ENCODE measurements at places on chromosomes 4 and X. TPM values are rescaled to one million over a fixed set of nuclear protein-coding genes. Genes with fewer than 3 reads are reported as not detected.

DNA sequence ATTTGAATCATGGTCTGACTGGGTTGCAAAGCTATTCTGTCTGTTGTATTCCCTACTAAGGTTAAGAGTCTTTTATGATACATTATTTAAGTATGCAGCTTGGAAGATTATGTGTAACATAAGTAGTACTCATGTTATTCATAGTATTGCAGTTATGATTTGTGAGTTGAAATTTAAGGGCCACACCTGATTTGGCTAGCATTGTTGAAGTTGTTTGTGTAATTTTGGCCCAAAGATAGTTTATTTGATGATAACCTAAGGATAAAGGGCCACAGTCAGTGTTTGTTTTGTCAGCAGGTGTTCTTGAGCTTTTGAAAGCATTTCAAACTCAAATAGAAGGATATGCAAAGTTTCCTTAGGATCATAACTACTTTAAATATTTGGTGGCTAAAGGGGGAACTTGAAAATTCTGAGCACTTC is 38.9 kb downstream of the NUDT9 start:
- H3K27ac ChIP-seq, result no peak overlapping the region
- H3K36me3 ChIP-seq, result peaks cover 20% of the 10 kb centered on the region
- no peaks in the 10 kb centered on the region for H3K4me1 ChIP-seq
- DNase-seq, result no peak
- no peak overlapping the region for H3K4me3 ChIP-seq
- no peaks in the 10 kb centered on the region for H3K27me3 ChIP-seq

DNA sequence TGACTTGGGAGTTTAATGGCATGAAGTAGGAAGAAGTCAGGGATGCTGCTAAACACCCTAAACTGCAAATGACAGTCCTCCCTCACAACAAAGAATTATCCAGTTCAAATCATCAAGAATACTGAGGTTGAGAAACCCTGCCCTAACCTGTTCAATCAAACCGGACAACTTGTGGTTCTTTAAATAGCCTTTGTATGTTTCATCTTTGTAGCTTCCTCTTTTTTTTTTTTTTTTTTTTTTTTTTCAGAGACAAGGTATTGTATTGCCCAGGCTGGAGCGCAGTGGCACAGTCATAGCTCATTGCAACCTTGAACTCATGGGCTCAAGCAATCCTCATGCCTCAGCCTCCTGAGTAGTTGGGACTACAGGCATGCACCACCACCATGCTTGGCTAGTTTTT is 52.5 kb upstream of the TTC29 start:
- no peak overlapping the region for H3K27ac ChIP-seq
- DNase-seq, result no peak
- H3K27me3 ChIP-seq, result peaks cover 8% of the 10 kb centered on the region
- H3K4me3 ChIP-seq, result no peak overlapping the region

DNA sequence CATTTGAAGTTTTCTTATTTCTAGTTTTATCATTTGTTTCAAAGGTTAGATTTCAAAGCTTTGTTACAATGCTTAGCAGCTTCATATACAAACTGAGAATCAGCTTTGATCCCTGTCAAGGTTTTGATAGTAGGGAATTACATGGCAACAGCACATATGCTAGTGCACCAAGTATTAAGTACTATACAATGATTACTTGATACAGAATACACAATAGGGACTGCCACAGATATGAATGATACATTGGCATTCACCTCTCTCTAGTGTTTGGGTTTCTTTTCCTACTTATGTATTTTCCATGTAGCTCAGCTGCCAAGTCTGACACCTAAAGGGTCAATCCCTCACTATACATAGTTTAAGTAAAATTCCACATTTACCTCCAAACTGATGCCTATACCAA is 344.0 kb downstream of the FAT4 start:
- H3K36me3 ChIP-seq, result no peaks in the 10 kb centered on the region
- H3K27ac ChIP-seq, result no peak overlapping the region
- no peaks in the 10 kb centered on the region for H3K4me1 ChIP-seq
- no peaks in the 10 kb centered on the region for H3K27me3 ChIP-seq
- H3K4me3 ChIP-seq, result no peak overlapping the region
- no peak for DNase-seq

Gene TMEM131L
- total RNA-seq, result 45.9 TPM

DNA sequence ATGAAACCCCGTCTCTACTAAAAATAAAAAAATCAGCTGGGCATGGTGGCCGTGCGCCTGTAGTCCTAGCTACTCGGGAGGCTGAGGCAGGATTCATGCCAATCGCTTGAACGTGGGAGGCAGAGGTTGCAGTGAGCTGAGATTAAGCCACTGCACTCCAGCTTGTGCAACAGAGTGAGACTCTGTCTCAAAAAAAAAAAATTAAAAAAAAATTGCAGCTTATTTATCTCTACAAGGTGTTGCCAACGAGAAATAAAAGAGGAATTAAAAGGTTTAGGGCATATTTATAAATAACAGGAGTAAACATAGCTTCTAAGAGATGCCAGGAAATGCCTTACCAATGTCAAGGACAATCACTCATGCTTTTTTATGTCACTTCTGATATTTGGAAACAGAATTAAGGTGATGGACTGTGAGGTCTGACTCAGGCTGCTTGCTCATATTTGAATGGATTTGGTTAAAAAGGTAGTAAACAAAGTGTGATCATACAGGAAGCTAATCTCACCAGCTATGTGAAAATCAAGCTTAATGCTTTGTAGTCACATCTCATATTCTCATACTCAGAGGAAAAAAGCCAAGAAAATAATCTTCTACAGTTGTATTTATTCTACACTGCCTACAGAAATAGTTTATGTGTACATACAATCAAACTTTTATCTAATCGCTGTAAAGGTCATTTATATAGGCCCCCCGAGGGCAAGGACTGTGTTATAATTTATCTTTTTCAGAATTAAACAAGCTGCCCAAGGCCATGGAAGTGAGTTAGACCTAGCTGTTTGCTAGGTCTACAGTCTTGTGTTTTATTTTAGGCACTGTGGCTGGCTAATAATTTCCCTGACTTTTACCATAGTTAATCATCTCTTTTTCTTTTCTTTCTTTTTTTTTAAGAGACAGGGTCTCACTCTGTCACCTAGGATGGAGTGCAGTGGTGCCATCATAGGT is 61.1 kb upstream of the RBMX start:
- H3K4me3 ChIP-seq, result no peak overlapping the region
- H3K27ac ChIP-seq, result no peak overlapping the region
- peaks cover 3% of the 10 kb centered on the region for H3K4me1 ChIP-seq
- DNase-seq, result no peak
- H3K27me3 ChIP-seq, result no peaks in the 10 kb centered on the region

DNA sequence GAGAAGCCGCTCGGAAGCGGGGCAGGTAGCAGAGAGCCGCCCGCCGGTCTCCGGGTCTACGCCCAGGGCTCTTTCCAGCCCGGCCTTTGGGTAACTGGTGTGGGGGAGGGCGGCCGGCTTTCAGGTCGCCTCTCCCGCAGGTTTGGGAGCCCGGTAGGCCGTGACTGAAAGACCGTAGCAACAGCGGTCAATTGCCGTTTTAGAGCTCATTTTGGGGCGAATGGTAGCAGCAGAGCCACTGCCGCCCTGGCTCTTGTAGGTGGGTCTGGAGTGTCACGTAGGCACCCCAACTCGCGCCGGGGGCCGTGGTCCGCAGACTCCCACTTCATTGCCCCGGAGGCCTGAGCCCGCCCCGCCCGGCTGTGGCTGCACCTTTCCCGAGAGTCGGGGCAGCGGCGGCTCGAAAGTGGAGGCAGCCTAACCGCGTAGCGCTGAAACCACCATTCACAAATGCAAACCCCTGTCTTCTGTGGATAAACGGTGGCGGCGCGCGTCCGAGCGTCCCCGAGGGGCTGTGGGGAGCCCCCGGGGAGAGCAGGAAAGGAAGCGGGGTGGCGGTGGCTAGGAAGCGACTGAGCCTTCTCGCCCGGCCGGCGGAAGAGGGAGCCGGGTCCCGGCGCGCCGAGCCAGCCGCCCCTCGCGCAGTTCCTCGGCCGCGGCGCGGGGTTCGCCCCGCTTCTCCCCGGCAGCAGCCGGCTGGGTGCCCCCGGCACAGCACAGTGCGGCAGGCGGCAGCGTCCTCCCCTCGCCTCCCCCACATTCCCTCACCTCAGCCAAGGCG is 2185.1 kb upstream of the TENM3 start:
- no peak overlapping the region for H3K27ac ChIP-seq
- H3K36me3 ChIP-seq, result no peaks in the 10 kb centered on the region
- DNase-seq, result peak; percentile 18
- H3K4me1 ChIP-seq, result peaks cover 7% of the 10 kb centered on the region

DNA sequence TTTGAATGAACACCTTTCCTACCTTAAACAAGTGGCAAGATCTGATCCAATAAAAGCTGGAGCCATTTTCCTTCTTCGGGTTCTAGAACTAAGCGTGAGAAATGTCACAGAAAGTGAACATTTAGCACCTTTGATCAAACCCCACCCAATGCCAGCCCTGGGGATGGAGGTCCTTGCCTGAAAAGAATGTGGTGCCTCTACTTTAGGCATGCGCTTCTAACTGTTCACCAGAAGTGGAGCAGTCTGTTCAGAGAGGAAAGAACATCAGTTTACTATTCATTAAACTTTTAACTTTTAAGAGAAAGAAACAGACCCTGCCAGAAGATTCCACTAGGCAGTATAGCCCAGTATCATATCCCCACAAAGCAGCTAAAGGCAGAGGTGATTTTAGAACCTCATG is 75.9 kb downstream of the INTS12 start:
- peaks cover 2% of the 10 kb centered on the region for H3K4me1 ChIP-seq
- H3K36me3 ChIP-seq, result no peaks in the 10 kb centered on the region
- H3K4me3 ChIP-seq, result no peak overlapping the region

Gene FGG
- total RNA-seq, result not detected

Gene KLHL4
- not detected for total RNA-seq

DNA sequence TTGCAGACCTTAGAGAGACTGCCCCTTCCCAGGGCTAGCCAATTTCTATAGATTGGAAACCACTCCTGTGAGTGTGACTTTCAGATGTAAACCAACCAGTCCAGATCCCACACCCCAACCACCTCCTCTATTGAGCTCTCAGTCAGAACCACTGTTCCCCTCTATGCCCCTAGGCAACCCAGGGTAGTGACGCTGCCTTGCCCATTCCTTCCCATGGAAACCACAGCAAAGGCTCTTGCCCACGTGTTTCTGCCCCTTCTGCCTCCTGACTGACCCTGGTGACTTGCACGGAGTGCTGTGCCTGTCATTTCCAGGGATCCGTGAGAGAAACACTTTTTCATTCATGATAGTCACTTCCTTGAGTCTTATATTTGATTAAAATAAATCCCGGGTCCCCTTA is 32.4 kb downstream of the CYTL1 start:
- no peaks in the 10 kb centered on the region for H3K4me1 ChIP-seq
- H3K4me3 ChIP-seq, result no peak overlapping the region
- no peaks in the 10 kb centered on the region for H3K36me3 ChIP-seq

DNA sequence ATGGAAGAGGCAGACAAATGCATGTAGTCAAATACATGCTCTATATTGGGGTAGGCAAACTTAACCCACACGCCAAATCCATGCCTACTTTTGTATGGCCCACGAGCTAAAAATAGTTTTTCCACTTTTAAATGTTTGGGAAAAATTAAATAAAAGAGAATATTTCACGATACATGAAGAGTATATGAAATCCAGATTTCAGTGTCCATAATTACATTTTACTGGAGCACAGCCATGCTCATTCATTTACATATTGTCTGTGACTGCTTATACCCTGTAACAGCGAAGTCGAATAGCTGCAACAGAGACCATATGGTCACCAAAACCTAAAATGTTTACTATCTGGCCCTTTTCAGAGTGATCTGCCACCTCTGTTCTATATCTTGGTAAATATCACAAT is 257.4 kb upstream of the NOCT start:
- no peak for DNase-seq
- H3K36me3 ChIP-seq, result no peaks in the 10 kb centered on the region
- no peaks in the 10 kb centered on the region for H3K4me1 ChIP-seq
- H3K4me3 ChIP-seq, result no peak overlapping the region

DNA sequence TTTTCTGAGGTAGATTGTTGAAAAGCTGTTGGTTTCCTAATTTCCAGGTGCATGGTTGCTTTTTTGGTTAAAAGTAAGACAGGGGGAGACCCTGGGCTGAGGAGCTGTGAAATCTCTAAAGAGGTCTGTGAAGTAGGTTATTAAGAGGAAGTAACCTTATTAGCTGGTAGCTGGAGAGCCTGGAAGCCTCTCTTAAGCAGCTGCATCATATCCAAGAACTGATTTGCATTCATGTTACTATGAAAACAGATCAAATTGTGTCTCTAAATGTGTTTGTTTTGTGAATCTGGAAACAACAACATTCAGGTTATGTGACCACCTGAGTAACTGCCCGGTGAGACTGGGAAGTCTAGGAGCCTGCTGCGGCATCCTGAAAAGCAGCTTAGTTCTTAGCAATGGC is 54.1 kb downstream of the ARHGAP10 start:
- no peak for DNase-seq
- H3K27ac ChIP-seq, result no peak overlapping the region
- peaks cover 27% of the 10 kb centered on the region for H3K4me1 ChIP-seq
- H3K36me3 ChIP-seq, result no peaks in the 10 kb centered on the region
- no peaks in the 10 kb centered on the region for H3K27me3 ChIP-seq

DNA sequence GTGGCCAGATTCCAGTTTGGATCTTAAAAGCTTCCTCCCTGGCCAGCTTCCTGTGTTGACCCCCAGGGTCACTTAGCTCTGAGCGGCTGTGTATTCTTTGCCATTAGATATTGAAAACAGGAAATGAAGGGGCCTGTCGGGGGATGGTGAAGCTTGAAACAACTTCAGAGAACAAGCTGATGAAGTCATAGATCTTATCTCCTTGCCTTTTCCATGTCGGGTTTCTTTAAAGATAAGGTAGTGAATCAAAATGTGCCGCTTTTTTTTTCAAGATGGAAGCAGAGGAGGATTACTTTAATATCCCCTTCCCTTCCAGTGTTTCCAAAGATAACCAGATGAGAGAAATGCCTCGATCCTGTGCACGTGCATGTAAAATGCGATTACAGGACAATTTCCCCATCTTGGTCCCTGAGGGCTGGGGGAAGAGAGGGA is 508.5 kb downstream of the MID1IP1 start:
- peak; percentile 59 for DNase-seq
- H3K4me1 ChIP-seq, result peaks cover 83% of the 10 kb centered on the region
- H3K4me3 ChIP-seq, result peak overlapping the region; percentile 51
- H3K27ac ChIP-seq, result peak overlapping the region; percentile 100

GRCh38 chrX:115560978-115561604 is at the start of gene PLS3:
TSS of gene PLS3 (plus strand) at chrX:115561174. CDS start at chrX:115610251, 49,077 bp downstream.
- no peaks in the 10 kb centered on the region for H3K36me3 ChIP-seq
- H3K27me3 ChIP-seq, result peaks cover 23% of the 10 kb centered on the region
- H3K4me1 ChIP-seq, result no peaks in the 10 kb centered on the region
- DNase-seq, result peak; percentile 43

Gene WFS1
- total RNA-seq, result 3.4 TPM

Gene IBSP
- total RNA-seq, result not detected

GRCh38 chrX:108216405-108216804 is 124.8 kb downstream of the ATG4A start:
- H3K4me1 ChIP-seq, result no peaks in the 10 kb centered on the region
- no peak overlapping the region for H3K27ac ChIP-seq
- H3K27me3 ChIP-seq, result peaks cover 2% of the 10 kb centered on the region
- H3K36me3 ChIP-seq, result no peaks in the 10 kb centered on the region

DNA sequence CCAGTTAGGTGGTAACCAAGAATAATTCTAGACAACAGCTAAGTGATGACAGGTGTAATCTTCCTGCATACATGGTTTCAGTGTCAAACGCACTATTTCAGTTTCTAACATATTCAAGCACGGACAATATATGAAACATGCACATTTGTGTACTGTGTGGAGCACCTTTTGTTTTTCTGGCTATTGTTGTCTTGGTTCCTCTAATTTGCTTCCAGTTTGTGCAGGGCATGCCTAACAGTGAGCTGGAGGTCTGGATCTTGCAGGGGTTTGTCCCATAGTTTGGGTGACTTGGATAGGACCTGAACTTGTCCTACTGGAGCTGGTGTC is 70.5 kb upstream of the TBC1D9 start:
- H3K27me3 ChIP-seq, result peaks cover 14% of the 10 kb centered on the region
- H3K27ac ChIP-seq, result no peak overlapping the region
- H3K4me1 ChIP-seq, result no peaks in the 10 kb centered on the region

- H3K36me3 ChIP-seq, result no peaks in the 10 kb centered on the region
- H3K27ac ChIP-seq, result no peak overlapping the region
- H3K4me3 ChIP-seq, result no peak overlapping the region
These were observed 10.8 kb upstream of the HADH start for GRCh38 chr4:107978716-107979451.

Gene IL2RG
- total RNA-seq, result 342 TPM

Measured in activated CD4-positive, alpha-beta T cell treated with anti-CD3 and anti-CD28 coated beads for 36 hours (primary cell).